ENCODE measurements at places on chromosomes 5 and 9.

DNA sequence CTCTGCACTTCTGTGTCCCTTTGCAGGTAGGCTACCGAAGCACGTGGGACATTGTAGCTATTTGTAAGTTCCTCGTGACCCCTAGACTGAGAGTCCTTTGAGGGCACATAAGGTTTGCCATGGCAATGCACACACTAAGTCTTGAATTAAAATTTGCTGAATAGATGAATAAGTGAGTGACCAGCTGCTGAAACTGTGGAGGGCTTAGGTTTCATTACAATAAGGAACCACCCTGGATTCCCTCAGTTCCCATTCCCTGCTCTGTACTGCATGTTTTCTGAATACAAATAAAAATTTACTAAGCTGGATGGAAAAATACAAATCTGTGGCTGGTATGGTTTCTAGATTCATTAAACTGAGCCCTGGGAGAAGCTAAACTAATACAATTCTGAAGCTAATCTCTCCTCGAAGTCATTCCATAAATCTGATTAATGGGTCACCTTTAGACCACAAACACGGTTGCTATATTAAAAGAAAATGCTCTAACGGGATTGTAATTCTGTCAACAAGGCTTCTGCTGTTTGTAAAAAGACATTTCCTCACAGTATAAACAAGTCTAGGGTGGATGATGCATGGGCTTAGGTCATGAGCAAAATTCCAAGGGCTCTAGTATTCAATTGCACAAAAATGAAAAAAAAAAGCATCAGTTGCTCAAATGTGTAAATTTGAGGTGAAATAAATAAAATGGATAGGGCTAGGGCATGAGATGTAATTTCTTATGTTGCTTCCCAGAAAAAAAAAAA, 172.3 kb downstream of the ATP10B start:
- DNase-seq = no peak

DNA sequence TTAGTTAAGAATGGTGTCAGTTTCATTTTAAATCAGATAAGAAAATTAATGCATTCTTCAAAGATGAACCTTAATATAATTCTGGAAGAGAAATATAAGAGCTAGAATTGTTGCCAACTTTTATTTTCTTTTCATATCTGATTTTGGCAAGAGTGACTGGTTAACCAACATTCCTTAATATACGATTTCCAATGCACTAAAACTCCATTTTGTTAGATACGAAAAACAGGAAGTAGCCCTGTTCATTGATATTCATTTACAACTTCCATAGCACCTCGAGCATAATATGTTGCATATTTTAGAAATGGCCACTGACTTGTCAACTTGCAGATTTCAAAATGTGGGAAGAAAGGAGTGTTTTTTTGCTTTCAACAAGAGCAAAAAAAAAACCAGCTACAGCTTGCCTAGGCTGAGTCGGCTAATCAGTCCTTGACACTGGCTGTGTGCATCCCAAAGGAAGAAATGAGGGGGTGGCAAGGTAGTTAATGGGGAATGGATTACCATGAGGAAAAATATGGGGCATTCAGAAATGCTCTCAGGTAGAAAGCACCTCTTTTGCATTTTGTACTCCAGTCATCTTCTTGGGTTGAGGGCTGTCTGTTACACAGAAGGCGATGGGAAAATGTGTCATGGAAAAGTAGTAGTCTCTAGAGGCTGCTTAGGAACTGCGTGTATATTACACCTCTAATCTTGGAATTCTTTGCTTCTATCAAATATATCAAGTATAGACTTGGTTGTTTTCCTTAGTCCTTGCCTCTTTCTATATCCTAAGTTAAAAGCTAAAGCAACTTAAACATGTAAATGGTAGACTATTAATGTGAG, 3.9 kb downstream of the MAP3K1 start:
- DNase-seq = no peak

DNA sequence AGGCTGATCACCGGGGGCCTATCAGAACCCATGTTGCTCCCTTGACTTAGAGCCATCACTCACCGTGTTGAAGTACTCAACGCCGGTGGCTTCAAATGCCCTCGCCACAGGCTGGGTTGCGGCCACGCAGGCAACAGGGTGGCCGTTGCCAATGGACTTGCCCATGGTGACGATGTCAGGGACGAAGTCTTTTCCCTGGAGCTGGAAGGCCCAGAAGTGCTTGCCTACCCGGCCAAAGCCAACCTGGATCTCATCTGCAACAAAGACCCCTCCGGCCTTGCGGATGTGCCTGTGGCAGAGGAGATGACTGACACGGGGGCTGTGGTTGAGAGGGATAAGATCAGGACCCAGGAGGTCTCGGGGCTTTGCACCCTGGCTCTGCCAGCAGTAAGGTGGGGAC, 10.3 kb downstream of the PHYKPL start:
- DNase-seq = no peak

GRCh38 chr9:127096208-127096607, 26.2 kb downstream of the ANGPTL2 start:
- DNase-seq = no peak

DNA sequence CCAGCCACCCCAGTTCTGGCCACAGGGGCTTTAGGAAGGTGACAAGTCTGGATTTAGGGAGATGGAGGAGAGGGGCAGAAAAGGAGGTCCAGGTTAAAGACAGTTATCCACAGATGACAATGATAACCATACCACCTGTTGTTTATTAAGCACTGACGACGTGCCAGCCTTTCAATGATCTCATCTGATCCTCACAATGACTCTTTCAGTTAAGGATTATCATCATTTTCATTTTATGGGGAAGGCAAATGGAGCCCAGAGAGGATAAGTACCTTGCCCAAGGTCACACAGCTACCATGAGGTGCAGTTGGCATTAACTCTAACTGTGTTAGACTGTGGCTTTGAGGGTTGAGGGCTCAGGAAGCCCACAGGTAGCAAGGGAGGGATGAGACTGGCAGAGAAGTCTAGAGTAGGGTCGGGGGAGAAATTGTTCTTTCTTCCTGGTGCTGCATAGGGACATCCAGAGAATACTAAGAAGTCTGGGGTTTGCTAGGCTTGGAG, 21.5 kb upstream of the JADE2 start:
- no peak for DNase-seq

DNA sequence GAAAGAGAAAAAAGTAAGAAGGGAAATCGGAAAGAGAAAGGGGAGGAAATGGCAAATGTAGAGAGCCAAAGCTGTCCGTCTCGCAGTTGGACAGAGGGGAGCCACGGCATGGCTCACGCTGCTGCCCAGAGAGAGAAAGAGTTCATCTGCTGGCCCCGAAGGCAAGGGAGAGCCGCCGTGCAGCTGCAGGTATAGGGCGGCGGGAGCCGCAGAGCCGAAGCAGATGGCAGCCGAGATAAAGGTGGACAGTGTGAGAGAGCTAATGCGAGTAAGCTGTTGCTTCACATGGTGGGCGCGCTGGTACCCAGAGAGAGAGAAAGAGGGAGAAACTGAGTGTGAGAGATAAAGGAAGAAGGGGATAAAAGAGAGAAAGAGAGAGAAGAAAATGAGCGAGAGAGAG, 188.4 kb upstream of the PPP1R26 start:
- DNase-seq = no peak
